SK-N-SH treated with all-trans-retinoic acid at 6 μM for 48 hours (cell line): ENCODE measurements at places on chromosomes 3 and 15.
A peak's percentile ranks its signal among the peaks of the same experiment; 100 is the strongest.

- ATAC-seq: peak; percentile 96
Observed at GRCh38 chr3:101170062-101170771, 150.2 kb downstream of the IMPG2 start.

DNA sequence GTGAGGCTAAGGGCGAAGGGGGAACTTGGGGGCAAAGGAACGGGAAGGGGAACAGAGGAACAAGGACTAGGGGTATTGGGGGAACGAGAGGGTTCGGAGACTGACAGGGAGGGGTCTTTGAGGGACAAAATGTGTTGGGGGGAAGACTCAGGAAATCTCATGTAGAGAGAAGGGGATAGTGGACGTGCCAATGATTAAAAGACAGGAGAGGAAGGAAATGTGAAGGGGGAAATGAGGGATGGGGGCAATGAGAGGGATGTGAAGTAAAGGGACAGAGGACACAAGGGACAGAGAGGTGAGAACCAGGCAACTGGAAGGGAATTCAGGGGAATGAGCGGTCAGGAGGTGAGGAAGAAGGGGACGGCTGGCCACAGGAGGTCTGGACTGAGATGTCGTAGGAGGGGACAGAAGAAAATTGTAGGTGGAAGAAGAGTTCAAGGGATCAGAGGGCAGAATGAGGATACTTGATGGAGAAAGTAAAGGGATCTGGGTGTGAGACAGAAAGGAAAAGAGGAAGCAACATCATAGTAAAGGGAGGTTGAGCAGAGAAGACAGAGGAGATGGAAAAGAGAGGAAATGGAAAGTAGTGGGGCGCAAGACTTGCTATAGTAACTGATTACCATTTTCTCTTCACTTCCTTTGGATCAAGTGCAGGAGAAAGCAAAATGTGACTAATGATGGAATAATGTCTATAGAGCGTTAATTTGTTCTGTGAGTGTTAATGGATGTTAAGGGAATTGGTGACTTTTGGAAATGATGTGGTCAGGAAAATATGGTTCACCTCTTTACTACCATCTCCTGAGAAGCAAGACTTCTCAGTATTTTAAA is 749 bp downstream of the RAB8B start:
- ATAC-seq: peak; percentile 2; the same call in 1 of the 3 replicates

GRCh38 chr3:54691289-54691771 is 236.5 kb downstream of the LRTM1 start:
- no peak for ATAC-seq

DNA sequence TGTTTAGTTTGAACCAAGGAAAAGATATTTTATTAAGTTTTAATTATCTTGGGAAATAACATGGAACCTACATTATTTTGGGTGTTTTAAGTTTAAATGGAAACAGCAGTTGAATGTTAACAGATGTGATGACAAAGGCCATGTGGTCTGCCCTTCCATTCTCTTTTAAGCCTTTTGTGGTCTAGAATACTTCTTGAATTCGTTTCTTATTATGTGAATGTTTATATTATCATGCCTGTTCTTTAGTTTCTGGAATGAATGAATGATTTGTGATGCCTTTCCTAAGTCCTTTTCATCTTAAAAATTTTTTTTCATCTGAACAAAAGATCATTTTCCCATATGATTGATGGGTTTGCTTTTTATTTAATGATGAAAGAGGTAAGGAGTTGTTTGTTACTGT is 44.6 kb downstream of the SNRK start:
- ATAC-seq: no peak

GRCh38 chr3:50369012-50369670 is 9.8 kb upstream of the TMEM115 start:
- no peak for ATAC-seq

GRCh38 chr15:96038650-96039049 is 291.9 kb upstream of the NR2F2 start:
- ATAC-seq: no peak

- no peak for ATAC-seq
Observed at GRCh38 chr3:71153713-71154112, 429.8 kb downstream of the FOXP1 start.

- ATAC-seq: no peak
Observed at GRCh38 chr15:101133751-101134261, 118.0 kb downstream of the CHSY1 start.

- no peak for ATAC-seq
Observed at GRCh38 chr3:154818676-154819255, 261.4 kb upstream of the MME start.

DNA sequence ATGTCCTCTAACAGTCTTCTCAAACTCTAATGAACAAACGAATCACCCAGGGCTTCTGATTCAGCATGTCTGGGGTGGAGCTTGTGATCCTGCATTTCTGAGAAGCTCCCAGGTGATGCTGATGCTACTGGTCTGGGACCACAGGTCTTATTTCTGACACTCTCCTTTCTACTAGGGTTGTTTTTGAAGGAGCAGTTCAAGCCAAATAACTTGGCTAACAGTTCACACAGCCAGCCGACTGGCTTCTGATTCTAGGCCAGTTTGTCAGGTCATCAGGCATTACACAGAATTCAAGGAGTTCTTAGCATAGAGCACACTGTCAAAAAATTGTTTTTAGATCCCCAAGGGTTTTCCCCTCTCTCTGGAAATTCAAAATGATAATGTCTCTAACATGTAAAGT is 100.7 kb downstream of the TIGIT start:
- ATAC-seq: no peak

- no peak for ATAC-seq
Observed at GRCh38 chr3:195549931-195550519, 6.9 kb upstream of the PPP1R2 start.

GRCh38 chr15:85440451-85440850 is 60.0 kb downstream of the AKAP13 start:
- no peak for ATAC-seq

DNA sequence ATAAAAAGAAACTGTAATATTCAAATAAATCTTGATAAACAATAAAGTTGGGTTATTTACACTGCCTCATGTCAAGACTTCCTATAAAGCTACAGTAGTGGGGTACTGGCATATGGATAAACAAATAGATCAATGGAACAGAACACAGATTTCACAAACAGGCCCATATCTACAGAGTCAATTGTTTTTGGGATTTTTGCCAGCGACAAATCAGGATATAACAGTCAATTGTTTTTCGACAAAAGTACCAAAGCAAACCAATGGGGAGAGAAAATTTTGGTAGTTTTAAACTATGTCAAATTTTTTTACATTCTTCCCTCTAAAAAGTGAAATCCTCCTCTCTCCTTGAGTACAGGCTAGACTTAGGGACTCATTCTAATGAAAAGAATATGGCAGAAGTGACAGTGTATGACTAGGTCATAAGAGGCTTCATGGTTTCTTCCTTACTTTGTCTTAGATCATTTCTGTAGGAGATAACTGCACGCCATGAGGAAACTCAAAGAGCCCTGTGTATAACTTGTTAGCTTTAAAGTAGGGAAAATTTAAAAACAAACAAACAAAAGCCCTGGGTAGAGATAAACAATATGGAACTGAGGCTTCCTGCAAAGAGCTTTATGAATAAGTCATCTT is 16.9 kb downstream of the IP6K1 start:
- ATAC-seq: peak; percentile 45; the same call in 2 of the 3 replicates

DNA sequence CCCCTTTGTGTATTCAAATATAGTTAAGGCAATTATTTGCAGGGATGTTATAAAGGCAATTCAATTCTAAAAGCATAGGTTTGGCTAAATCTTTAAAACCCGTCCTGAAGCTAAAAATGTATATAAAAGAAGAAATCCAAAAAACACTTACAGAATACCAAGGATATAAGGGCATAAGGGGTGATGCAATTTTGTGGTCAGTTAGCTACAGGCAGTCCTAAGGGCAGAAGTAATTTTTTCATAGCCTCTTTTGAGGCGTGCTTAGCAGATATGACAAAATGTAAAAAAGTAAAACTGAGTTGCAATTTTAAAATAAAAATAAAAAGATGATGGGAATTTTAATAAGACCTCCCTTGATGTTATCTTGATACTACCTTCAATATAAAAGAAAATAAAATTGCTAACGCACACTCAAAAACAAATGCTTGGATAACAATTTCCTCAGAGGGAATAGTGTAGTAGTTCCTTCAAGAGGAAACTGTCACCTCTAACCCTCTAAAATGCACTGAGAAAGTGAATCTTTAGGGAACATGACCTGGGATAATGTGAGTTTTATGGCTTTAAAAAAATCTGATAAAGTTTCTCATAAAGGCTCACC is 104.2 kb downstream of the MYH15 start:
- ATAC-seq: peak; percentile 4; the same call in 1 of the 3 replicates

- ATAC-seq: no peak
Observed at GRCh38 chr15:84856731-84857417, 27.6 kb upstream of the SLC28A1 start.
